GM12878 (cell line): ENCODE measurements at places on chromosomes 1 and 21. TPM values are rescaled to one million over a fixed set of nuclear protein-coding genes. Genes with fewer than 3 reads are reported as not detected.

DNA sequence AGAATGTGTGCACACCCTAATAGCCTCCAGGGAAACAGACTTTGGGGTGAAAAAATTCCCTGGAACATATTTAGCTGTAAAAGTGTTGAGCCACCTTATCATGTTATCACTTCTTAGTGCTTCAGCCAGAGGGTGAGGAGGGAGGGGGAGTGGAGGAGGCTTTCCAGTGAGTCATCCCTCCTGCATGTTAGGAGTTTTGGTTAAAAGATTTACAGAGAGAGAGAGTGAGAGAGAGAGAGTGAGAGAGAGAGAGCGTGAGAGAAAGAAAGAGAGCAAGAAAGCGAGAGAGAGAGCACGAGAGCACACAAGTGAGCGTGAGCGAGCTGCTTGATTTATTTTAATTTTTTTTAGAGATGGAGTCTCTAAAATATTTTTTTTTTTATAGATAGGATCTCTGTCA is 13.5 kb upstream of the CACNA1E start:
- no peak for DNase-seq

DNA sequence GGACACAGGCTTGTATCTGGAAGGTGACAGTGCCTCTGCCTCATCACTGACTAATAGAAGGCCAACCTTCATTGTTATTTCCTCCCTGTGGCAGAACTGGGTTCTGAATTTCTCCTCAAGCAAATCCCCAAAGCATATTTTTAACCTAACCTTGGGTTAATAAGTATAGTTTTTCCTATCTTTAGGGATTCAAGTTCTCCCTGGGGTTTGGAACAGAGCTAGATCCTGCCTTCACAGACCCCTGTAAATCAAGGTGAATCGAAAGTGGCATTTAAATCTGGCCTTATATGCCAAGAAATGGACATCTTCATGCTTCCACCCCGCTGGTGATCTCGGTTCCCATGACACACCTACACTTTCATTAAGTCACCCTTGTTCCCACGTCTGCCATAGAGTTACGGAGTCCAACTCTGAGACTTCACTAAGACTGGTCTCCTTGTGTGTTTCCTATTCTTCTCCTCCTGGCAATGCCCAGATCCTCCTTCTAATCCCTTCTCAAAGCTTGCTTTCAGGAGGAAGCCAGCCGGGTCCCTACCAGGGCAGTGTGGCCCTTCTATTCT is 4.3 kb upstream of the CHI3L2 start:
- DNase-seq, result no peak

DNA sequence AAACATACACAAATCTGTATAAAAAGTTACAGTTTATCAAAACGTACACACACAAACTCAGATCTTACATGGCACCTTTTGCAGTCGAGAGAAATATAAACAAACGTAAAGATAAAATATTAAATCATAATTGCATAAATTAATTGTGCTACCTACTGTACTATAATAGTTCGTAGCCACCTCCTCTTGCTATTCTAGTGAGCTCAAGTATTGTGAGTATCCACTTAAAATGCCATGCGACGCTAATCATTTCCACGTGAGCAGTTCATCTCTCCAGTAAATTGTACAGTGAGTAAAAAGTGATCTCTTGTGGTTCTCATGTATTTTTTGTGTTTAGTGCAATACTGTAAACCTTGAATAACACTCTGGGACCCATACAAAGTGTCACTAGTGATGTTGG is 6.3 kb downstream of the MIA3 start:
- no peak for DNase-seq

- no peak for DNase-seq
Measured at GRCh38 chr1:192984080-192984479, 75.1 kb downstream of the UCHL5 start.

DNA sequence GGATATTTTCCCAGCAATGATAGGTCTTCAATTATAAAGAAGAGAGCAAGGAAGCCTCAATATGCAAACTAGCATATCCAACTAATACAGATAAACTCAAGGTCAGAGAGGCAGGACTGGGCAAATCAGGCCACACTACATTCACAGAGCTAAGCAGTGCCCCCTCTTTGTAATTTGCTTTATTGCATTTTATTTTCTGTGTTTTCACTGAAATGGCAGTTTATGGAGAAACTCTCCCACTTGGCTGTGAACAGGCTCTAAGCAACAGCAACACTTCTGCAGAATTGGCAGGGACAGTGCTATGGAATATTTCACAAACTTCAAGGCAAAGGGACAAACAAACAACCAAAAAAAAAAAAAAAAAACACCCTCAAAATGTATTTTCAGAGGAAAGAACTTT is 93.4 kb upstream of the SOD1 start:
- DNase-seq, result no peak

MARK1 gene
- total RNA-seq, result 0.10 TPM in 1 of 2 replicates, not detected in the other
